ENCODE measurements at places on chromosomes 2 and 18.

DNA sequence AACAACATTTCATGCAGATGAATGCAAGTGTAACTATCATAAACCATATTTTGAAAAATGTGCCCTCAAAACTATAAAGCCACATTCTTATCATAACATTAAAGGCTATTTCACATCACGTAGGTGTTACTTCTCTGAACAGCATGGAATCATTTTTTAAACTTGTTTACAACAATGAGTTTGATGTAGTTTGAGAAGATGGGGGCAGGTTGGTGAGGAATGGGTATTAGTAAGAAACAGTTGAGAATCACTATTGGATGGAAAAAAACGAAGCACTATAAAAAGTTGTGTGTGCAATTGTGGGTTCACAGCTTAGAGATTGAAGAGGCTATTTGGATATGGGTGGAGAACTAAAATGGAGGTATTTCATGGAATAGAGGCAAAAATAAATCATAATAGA lies 569.1 kb downstream of the ARHGAP15 start:
- no peak for DNase-seq

GRCh38 chr2:217530392-217531090 lies 472.3 kb downstream of the TNS1 start:
- no peak for DNase-seq

- DNase-seq, result no peak
Measured at GRCh38 chr2:175064797-175065196, 59.6 kb upstream of the CHN1 start.

DNA sequence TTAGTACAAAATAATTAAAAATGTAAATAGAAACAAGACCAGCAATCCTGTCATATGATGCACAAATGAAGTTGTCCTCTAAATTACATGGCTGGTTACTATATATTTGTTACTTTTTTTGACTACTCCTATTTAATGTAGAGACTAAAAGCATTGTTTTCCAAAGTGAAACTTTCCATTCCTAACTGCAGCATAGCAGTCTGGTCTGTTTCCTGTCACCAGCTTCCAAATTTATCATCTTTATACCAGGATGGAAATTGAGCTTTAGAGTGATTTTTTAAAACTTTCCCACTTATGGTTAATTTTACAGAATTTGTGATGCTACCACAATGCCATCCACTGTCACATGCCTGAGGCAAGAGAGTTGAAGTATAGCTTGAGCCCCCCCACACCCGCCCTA lies 33.5 kb upstream of the RAB27B start:
- no peak for DNase-seq

DNA sequence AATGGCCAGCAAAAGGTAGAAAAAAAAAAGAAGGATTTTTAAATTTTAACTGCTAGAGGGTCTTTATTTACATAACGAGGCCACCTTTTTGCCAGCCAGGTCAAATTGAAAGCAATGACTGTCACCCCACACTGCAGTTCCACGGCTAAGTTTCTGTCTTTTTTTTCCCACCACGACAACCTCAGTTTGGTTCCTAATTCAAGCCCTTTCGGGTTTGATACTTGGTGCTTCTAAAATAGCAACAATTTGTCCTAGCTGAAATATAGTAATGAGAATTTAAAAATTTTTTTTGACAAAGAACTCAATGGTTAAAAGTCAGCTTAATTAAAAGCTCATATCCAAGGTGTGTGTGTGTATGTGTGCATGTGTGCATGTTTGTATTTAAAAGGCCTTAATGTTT lies 16.4 kb upstream of the NMS start:
- no peak for DNase-seq

DNA sequence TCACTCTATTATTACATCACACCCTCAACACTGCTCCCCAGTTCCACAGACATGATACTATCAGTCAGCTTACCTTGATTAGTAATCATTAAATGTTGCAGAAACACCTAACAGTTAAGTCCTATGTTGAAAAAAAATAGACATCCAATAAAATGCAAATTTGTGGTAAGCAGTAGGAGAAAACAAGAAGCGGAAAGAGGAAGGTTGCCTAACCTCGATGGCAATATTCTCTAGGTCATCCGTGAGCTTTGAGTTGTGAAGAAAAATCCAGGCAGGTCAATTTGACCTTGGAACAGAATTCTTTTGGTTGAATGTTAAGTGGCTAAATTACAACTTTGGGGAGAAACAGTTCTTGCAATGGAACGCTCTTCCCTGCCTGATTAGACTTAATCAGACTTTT lies 264.4 kb downstream of the AFF3 start:
- no peak for DNase-seq

DNA sequence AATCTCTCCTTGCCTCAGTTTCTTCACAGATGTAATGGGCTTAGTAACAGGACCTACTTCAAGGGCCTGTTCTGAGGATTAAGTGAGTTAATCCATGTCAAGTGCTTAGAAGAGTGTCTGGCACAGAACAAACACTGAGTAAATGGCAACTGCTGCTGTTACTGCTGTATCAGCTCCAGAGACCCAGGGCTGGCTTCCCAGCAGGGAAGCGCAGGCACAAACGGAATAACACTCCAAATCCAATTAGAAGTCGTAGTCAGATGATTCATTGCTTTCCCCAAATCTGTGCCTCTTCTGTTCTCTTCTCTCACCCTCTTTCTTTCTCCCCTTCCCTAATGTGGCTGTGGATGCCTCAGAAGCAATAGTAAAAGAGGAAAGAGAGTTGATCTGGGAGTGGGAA lies 101.1 kb upstream of the FZD7 start:
- no peak for DNase-seq

DNA sequence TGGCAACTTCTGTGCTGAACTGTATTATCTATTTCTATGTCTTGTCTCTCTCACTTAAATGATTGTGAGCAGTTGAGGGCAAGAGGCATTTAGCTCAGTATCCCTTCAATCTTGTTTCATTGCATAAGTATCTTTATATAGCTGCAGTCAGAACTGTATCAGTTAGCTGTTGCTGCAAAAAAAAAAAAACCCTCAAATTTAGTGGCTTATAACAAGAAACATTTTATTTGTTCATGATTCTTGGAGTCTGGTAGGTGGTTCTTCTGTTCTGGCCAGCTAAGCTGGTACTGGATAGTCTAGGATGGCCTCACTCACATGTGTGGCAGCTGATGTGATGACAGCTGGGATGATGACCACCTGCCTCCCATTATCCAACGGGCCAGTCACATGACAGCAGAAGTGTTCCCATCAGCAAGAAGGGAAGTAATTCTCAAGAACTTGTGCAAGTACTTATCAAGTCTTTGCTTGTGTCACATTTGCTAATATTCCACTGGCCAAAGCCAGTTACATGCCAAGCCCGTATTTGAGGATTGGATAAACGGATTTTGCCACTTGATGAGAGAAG lies 67.8 kb downstream of the SLC4A3 start:
- DNase-seq, result no peak

DNA sequence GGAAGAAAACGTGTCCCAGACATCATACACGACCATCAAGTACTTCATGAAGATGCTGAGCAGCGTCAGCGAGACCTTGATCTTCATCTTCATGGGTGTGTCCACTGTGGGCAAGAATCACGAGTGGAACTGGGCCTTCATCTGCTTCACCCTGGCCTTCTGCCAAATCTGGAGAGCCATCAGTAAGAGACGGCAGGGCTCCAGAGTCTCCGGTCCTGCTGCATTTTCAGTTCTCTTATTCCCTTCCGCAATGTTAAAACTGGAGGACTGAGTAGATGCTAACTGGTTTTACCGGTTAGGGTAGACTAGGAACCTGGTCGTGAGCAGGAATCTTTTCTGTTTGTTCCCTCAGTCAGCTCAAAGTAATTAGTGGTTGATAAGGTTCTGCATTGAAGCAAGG lies 32.3 kb downstream of the SLC9A4 start:
- no peak for DNase-seq

- no peak for DNase-seq
Measured at GRCh38 chr2:103132536-103133217, 370.8 kb downstream of the TMEM182 start.

DNA sequence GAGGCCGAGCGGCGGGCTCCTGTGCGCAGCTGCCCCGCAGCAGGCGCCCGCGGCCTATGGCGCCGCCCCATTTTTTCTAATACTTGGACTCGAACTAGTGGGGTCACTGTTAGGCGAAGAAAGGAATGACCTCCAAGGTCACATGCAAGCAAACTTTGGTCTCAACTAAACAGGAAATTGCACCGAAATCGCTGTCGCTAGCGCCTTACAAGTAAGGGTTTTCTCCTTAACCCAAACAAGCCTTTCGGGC lies 339 bp downstream of the ACAA2 start:
- peak; percentile 31 for DNase-seq

- DNase-seq, result peak; percentile 62
Measured at GRCh38 chr18:49976795-49977560, 163.6 kb upstream of the ACAA2 start.

DNA sequence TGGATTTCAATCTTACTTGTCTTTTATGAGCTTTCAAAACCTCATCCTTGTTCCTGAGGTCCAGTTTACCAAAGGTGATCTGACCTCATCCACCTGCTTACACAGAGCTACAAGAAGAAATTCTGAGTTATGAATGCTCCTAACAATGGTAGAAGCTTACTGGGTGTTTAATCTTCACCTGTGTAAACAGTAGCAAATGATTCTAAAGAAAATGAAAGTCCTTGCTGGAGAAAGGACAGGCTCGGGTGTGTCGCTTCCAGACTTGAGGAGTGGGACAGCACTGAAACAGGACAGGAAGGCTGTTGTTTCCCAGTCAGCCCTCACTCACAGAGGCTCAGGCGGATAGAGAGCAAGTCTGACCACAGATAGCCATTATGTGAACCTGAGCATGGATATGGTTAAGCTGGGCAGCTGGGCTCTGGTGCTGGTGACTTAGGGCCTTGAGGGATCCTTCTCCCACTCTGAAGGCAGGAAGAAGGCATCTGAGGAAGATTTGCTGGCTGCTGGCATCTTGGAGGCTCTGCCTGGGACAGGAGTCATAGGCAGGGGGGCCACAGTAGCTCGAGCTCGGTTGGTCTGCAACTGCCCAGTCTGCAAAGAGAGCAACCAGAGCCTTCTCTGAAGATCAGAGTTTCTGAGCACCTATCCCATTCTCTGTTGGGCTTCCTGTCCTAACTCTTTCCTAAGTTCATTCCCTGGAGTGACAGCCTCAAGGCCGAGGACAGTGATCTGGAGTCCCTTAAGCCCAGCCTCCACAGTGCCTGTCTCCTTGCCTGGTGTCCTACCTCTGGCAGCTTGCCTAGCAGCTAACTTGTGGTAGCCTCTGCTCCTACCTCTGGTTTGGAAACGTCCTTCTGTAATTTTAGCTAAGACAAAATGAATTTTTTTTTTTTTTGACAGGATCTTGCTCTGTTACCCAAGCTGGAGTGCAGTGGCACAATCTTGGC lies 4.0 kb downstream of the DOK1 start:
- no peak for DNase-seq
